ENCODE measurements at places on chromosomes 3 and 15.
A peak's percentile ranks its signal among the peaks of the same experiment; 100 is the strongest.

DNA sequence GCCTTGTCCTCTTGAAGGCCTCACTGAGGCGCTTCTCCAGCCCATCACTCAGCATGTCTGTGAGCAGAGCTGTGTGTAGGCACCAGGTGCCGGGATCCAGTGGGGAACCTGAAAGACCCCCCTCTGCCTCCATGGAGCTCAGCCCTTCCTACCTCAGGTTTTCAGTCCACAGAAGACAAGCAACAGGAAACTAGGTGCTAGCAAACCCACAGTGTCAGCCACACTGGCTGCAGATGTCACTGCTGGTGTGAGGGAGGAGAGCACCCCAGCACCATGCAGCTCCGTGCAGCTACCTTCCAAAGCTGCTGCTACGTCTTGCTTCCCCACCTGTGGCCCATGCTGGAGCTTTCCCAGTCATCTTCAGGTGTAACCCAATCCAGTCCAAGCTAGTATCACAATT is 17.9 kb downstream of the PSTPIP1 start:
- peak; percentile 52 for DNase-seq

DNA sequence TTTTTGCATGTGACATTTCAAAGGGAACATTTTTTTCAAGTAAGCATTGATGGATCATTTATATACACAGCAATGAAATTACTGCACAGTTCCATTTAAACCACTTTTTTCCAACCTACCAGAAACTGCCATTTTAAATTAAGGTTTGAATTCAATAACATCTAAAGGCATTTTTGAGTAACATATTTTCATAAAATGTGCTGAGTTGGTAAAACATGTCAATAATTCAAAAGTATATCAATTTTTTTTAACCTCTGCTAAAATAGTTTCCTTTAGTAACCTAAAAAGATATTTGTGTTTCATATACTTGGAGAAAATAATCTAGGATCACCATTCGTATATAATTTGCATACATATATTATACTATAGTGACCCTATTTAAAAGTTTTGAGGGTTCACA is 355.1 kb upstream of the KCNMB2 start:
- DNase-seq, result no peak

DNA sequence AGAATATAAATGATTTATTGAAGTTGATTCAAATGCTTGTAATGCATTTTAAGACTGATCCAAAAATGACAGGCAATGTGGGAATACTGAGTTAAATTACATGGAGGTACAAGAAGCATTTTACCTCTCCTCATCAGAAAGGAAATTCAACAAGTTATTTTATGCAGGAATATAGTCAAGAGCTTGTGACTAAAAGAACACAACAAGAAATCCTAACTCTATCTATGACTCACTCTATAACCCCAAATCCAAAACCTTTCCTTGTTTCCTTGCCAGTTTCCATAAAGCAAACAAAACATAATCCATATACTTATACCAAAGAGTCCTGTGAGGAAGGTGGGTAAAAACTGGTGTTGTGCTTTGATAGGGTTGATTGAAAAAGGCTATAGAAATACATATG is 30.8 kb downstream of the SIN3A start:
- no peak for DNase-seq

DNA sequence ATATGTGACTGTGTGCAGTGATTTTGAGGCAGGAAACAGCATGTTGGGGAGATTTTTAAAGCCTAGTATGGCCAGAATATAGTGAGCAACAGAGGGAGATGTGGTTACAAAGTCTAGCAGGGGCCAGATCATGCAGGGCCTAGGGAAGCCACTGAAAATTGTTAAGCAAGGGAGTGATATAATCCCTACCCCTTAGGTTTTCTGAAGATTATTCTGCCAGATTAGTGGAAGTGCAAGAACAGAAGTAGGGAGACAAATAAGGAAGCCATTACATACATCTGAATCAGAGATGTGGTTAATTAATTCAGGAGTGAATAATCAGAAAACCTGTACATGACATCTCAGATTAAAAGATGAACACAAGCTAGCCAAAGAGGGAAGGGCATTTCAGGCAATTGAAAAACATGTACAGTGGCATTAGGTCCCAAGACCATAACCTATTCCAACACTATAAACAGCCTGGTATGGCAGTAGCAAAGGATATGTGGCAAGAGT is 54.8 kb downstream of the MSL2 start:
- DNase-seq, result no peak

- DNase-seq, result no peak
Measured at GRCh38 chr3:11553436-11554235, 90.1 kb downstream of the VGLL4 start.

- no peak for DNase-seq
Measured at GRCh38 chr3:169667166-169668071, 3.9 kb upstream of the MECOM start.
